Posterior cingulate gyrus (tissue), 11 donors: ENCODE measurements at places on chromosomes 12 and 14.

GRCh38 chr14:37021390-37021789, 151.0 kb downstream of the SLC25A21 start:
- DNase-seq = no peak

GRCh38 chr12:125160281-125160955, 95.2 kb downstream of the AACS start:
- no peak for DNase-seq

DNA sequence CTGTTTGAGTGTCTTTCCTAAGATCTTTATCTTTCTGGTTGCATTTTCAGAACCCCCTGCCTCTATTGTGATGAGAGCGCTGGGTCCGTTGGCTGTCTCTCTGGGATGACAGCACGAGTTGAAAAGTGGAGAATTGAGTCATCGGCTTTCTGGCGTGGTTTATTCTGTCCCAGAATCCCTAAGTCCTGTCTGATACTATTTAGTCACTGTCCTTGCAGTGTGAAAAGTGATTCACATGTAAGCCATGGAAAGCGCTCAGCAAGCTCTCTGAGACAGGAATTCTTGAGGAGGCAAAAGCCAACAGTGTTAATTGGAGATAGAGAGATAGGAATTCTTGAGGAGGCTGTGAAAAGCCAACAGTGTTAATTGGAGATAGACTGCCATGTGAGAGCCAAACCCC, 121.7 kb downstream of the CHST11 start:
- DNase-seq = no peak

DNA sequence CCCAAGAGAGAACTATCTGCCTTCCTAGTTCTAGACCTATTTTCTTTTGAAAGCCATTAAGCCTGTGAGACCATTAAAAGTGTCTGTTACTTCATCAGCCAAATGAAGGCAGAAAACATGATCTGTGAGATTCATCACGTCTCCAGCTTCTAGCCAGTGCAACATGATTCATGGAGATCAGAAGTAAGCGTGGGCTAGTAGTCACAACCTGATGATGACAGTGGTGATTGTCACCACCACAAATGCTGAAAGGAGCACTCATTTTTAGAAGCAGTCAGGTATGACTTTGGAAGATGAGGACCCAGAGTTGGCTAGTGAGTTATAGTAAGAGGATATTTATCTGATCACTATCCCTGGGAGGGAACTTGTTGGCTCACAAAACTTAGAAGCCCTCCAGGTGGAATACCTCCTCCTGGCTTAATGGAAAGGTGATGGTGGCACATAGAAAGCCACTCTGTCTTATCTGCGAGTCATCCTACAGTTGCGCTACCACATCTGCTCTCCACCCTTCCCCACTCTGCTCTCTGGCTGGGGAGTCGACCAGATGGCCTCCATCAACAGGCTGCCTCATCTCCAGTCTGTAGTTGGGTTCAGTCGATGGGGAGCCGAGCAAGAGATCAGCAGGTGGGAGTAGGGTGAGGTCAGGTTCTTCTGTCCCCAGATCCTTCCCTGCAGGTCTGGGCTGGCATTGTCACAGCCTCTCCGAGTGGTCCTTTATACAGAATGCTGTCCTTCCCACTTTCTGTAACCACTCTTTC, 317.6 kb upstream of the FKBP4 start:
- DNase-seq = no peak
